Colonic mucosa (tissue), 4 donors: ENCODE measurements at places on chromosomes 5 and 9. TPM values are rescaled to one million over a fixed set of nuclear protein-coding genes. Genes with fewer than 3 reads are reported as not detected.
A peak's percentile ranks its signal among the peaks of the same experiment; 100 is the strongest.

The LCN12 gene
- 6.5 TPM for total RNA-seq

DNA sequence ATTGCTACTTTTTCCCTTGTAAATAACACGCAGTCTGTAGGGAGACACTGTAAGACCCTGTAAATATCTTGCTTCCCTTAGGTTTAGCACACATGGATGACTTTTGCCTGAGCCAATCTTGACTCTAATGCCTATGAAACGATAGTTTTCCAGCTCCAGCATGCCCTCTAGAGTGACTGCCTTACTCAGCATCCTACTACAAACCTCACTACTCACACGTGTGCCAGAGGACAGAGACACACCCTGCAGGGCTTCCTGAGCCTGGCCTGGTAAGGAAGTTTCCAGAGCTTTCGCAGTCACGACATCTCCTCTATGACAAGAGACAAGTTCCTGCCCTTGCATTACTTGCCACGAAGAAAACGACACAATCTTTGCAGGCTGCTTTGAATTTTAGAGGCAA lies 138.1 kb downstream of the ATPSCKMT start:
- no peaks in the 10 kb centered on the region for H3K36me3 ChIP-seq
- no peaks in the 10 kb centered on the region for H3K4me1 ChIP-seq
- no peak overlapping the region for H3K27ac ChIP-seq

The SPINK13 gene
- total RNA-seq: not detected

DNA sequence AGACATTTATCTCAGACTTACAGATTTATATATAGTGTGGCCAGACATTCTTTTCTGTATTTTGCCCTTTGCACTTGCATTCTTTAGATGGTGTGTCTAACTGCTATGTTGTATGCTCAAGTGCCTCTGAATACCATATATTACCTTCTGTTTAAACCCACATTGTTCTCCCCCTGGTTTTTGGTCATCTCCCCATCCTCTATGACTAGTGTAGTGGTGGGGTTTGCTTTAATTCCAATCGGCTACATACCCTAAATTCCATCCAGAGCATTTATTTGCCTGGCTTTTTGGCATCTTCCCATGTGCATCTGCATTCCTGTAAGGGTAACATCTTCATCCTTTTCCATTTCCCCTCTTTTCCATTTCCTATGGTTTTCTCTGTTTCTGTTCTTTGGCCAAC lies 271.0 kb upstream of the SLC30A5 start:
- no peaks in the 10 kb centered on the region for H3K27me3 ChIP-seq
- no peak overlapping the region for H3K4me3 ChIP-seq
- H3K27ac ChIP-seq: no peak overlapping the region
- no peaks in the 10 kb centered on the region for H3K36me3 ChIP-seq

DNA sequence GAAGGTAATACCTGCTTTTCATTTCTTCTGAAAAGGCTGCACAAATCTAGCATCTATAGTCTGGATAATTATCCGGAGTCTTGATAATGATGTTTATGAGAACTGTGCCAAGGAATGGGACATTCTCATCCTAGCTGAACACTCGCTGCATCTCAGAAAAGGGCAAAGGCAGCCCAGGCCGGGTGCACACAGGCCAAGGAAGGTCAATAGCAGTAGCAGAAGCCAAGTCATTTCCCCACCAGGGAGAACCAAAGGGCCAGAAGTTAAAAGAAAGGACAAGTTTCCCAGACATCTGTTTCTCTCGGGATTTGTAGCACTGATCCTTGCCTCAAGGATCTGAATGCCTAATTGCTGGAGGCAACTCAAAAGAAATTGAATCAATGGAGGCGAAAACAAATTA lies 66.1 kb upstream of the ANKRD55 start:
- H3K27ac ChIP-seq: no peak overlapping the region
- H3K27me3 ChIP-seq: no peaks in the 10 kb centered on the region
- H3K4me1 ChIP-seq: no peaks in the 10 kb centered on the region

DNA sequence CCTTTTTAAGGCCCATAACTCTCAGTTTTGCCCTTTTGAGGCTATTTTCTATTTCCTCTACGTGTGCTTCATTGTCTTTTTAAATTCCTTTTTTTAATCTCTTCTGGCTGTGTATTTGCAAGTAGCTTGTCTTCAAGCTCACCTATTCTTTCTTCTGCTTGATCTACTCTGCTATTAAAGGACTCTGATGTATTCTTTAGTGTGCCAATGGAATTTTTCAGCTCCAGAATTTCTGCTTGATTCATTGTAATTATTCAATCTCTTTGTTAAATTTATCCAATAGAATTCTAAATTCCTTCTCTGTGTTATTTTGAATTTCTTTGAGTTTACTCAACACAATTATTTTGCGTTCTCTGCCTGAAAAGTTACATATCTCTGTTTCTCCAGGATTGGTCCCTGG lies 178.7 kb downstream of the FAM170A start:
- DNase-seq: no peak
- H3K4me1 ChIP-seq: no peaks in the 10 kb centered on the region
- H3K36me3 ChIP-seq: no peaks in the 10 kb centered on the region
- H3K27me3 ChIP-seq: no peaks in the 10 kb centered on the region

The TLR4 gene
- total RNA-seq: 7.5 TPM

DNA sequence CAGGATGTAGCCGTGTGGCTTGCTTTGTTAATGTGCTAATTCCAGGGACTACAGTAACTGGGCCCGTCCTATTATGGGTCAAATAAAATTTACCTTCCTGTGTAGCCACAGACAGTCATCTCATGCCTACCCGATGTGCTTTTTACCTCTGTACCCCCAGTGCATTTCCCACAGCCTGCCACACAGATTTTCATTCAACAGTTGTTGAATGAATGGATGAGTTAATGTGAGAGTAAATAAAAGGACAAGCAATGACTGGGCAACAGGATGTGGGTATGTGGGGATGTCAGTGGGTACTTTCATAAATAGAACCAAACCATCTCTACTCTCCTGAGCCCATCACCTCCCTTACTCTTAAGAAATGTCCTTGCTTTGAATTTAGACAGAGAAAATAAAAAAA lies 441.2 kb upstream of the ZNF462 start:
- H3K36me3 ChIP-seq: no peaks in the 10 kb centered on the region
- no peaks in the 10 kb centered on the region for H3K27me3 ChIP-seq
- no peak for DNase-seq
- H3K27ac ChIP-seq: no peak overlapping the region
- H3K4me1 ChIP-seq: no peaks in the 10 kb centered on the region

- no peak for DNase-seq
- H3K27ac ChIP-seq: no peak overlapping the region
- no peaks in the 10 kb centered on the region for H3K4me1 ChIP-seq
- H3K4me3 ChIP-seq: no peak overlapping the region
These were observed 76.2 kb upstream of the LPAR1 start for GRCh38 chr9:111114486-111114885.

DNA sequence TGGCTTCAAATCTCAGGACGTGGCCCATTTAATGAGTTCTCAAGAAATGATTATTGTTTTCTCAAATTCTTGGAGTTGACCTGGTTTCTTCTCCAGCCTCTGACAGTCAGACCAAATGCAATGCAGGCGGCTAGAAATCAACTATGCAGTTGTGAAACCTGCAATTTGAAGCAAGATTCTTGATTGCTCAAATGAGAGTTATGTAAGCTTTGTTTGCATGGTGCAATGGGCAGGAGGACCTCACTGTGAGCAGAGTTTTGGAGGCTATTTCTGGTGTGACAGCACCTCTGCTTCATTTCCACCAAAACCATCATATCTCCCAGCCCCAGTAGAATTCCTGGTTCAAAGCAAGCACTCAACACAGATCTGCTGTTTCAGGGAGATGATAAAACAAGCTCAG lies 500.0 kb upstream of the KLF4 start:
- no peak overlapping the region for H3K27ac ChIP-seq
- no peaks in the 10 kb centered on the region for H3K4me1 ChIP-seq
- no peaks in the 10 kb centered on the region for H3K36me3 ChIP-seq
- no peak overlapping the region for H3K4me3 ChIP-seq

- no peaks in the 10 kb centered on the region for H3K4me1 ChIP-seq
- no peak for DNase-seq
- H3K27me3 ChIP-seq: no peaks in the 10 kb centered on the region
- H3K4me3 ChIP-seq: no peak overlapping the region
These were observed 205.1 kb upstream of the SGCD start for GRCh38 chr5:156121882-156122281.

DNA sequence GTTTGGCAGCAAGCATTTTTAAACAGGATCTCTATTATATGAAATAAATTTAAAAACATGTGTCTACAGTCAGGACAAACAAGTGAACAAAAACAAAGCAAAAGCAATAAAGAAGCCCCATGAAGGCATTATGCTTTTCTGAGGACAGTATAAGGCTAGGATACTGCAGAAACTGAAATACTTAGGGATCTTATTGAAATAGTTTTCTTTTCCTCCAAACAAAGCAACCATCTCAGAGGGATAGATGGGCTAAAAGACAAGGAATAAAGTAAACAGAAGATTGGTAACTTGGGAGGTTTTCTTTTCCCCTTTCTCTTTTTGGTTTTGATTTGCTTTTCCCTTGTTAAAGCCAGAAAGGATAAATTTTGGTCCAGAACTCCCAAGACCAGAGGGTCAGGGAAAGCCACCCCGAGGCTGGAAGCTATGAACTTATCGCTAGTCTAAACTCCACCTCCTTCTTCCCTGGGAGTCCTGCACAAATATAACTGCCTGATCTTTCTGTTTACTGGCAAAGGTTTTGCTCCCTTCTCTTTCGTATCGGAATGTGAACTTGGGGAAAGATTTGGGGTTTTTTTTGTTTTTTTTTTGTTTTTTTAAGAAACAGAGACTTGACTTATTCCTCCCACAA lies 164.0 kb downstream of the GHR start:
- no peak overlapping the region for H3K27ac ChIP-seq
- no peaks in the 10 kb centered on the region for H3K4me1 ChIP-seq
- no peaks in the 10 kb centered on the region for H3K27me3 ChIP-seq
- DNase-seq: no peak

GRCh38 chr5:138435943-138436342 lies 2.9 kb upstream of the REEP2 start:
- peaks cover 14% of the 10 kb centered on the region for H3K36me3 ChIP-seq
- no peaks in the 10 kb centered on the region for H3K4me1 ChIP-seq
- H3K27ac ChIP-seq: no peak overlapping the region
- DNase-seq: no peak
- H3K27me3 ChIP-seq: no peaks in the 10 kb centered on the region

- no peak overlapping the region for H3K4me3 ChIP-seq
- no peaks in the 10 kb centered on the region for H3K27me3 ChIP-seq
- DNase-seq: no peak
- no peaks in the 10 kb centered on the region for H3K4me1 ChIP-seq
These were observed 63.6 kb downstream of the NUP214 start for GRCh38 chr9:131188976-131189375.

DNA sequence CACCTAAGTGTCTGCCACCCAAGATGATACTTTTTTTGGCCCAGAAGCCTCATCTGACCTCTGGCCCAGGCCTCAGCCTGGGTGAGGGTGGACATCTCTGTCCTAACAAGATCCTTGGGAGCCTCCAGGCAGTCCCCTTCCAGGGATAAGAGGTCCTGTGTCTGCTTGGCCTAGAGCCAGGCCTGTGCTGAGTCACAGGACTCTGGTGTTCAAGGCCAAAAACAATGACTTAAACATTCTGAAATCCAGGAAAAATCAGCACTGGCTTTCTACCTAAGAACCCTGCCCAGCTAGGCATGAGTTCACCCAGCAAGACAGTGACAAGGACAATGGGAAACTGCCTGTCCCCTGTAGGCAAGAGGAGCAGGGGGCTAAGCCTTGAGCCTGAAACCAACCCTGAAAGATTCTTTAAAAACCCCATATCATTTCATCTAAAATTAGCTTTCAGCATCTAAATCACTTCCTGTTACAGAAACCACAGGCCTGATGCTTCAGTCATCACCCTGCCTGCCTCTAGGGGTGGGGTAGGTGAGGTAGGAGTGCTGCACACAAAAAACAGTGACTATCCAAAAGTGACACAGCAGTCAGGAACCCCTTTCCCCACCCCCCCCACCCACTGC lies 29.9 kb downstream of the CSF2 start:
- H3K4me3 ChIP-seq: no peak overlapping the region
- peak; percentile 44 for DNase-seq
- H3K36me3 ChIP-seq: no peaks in the 10 kb centered on the region
- peak overlapping the region; percentile 50 for H3K27ac ChIP-seq
- H3K27me3 ChIP-seq: no peaks in the 10 kb centered on the region
- H3K4me1 ChIP-seq: no peaks in the 10 kb centered on the region
